Renal cortical epithelial cell (primary cell): ENCODE measurements at places on chromosomes 16 and 17.

DNA sequence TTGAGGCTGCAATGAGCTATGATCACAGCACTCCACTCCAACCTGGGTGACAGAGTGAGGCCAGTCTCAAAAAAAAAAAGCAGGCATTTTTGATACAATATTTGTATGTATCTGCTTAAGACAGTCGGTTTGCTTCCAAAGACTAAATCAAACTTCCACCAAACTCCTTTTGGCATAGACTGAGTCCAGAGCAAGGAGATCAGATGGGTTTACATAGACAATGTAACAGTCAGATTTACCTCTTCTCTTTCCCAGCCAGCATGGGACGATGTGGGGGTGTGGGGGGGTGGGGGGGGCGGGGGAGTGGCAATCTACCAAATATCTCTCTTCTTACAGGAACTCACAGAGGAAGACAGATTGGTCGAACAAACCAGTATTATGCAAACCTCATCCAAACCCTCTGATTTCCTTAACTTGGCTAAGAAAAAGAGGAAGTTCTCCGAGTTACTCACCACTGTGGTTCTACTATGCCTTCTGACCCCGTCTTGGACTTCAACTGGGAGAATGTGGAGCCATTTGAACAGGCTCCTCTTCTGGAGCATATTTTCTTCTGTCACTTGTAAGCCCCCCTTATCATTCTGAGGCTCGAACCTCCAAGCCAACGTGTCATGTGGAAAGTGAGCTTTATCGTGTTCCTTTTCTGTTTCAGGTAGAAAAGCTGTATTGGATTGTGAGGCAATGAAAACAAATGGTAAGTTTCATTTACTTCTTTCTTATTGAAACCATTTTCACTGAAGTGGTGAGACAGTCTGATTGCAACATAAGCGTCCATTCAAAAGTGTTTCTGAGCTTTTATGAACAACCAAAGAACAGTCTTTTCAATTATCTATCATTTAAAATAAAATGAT lies at the start of gene MILR1:
TSS of gene MILR1 (plus strand) at position 451 of the 848 bp plus-strand sequence. CDS start at position 505, 54 bp downstream.
- DNase-seq, result peak; percentile 83

GRCh38 chr17:4272213-4272971 lies 8.6 kb upstream of the ANKFY1 start:
- DNase-seq, result no peak

DNA sequence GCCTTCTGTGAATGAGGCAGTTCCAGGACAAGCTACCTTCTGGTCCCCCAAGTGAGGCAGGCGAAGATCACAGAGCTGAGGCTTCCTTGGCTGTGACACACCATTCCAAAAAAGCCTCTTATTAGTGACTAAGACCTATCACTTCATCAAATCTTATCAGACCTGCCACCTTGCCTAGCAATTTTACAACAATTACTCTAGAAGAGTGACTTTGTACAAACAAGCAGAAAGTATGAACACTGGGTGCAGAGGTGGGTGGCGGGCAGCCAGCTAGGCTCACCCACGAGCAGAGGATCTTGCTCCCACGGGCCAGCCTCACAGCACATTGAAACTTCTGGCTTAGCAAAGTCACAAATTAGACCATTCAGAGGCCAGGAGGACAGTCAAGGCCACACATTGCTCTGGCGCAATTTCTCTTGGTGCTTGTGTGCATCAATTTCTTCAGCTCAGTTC lies 2.2 kb upstream of the ICAM2 start:
- DNase-seq, result no peak

- no peak for DNase-seq
These were observed 16.6 kb downstream of the AP2B1 start for GRCh38 chr17:35603674-35604073.

DNA sequence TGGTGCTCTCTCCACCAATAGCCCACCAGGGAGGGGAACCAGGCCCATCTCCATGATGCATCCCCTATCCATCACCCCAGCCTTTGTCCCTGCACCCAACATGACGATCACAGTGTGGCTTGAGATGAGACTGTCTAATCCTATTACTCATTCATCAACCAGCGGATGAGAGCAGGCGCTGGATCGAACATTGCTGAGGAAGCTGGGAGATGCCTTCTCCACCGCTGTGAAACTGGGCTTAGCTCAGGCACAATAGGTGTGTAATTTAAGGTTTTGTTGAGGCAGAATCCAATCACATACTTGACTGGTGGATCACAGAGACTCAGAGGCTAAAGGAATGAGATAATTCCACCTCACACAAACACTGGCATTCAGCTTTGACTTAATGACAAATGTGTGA lies 64.6 kb upstream of the IRX3 start:
- no peak for DNase-seq

DNA sequence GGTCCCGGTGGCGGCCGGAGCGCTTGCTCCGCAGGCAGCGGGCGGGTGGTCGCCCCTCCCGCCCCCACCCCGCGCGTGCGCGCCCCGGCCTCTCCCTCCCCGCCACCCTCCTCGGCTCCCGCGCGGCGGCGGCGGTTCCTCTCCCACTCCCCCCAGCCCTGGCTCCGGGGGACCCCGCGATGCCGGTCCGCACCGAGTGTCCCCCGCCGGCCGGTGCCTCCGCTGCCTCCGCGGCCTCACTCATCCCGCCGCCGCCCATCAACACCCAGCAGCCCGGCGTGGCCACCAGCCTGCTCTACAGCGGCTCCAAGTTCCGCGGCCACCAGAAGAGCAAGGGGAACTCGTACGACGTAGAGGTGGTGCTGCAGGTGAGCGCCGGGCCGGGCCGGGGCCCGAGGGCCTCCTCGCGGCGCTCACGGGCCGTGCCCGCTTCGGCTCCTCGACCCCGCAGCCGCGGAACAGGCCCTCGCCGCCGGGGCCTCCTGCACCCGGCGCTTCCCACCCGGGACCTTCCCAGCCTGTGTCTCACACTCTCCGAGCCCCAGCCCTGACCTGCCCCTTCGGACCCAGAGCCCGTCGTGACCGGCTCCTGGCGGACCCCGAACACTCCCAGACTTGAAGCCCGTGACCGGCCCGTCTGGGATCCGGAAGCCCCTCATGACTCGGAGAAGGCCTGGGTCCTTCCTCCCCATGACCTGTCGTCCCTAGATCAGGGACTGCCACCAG lies 490 bp downstream of the GID4 start:
- no peak for DNase-seq

DNA sequence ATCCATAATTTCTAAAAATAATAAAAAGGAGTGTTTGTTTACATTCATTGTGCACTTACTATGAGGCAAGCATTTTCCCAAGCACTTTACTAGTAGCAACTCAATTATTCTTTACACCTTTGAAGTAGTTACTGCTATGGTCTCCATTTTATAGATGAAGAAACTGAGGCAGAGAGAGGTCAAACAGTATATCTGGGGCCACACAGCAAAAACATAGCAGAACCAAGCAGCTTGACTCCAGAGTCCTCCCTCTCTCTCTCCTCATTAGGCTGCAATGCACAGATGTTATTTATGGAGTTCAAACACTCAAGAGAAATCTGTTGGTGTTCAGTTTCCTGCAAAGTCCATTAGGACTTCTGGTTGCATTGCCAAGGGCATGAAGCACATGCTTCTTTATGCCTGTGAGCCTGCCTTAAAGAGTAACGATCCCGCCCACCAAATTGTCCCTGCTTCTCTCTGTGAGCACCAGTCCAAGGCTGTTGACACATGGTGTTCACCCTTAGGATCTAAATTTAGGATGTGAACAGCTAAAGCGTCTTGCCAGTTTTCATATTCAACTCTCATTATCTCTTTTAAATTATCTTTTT lies 44.0 kb downstream of the GPRC5B start:
- no peak for DNase-seq

DNA sequence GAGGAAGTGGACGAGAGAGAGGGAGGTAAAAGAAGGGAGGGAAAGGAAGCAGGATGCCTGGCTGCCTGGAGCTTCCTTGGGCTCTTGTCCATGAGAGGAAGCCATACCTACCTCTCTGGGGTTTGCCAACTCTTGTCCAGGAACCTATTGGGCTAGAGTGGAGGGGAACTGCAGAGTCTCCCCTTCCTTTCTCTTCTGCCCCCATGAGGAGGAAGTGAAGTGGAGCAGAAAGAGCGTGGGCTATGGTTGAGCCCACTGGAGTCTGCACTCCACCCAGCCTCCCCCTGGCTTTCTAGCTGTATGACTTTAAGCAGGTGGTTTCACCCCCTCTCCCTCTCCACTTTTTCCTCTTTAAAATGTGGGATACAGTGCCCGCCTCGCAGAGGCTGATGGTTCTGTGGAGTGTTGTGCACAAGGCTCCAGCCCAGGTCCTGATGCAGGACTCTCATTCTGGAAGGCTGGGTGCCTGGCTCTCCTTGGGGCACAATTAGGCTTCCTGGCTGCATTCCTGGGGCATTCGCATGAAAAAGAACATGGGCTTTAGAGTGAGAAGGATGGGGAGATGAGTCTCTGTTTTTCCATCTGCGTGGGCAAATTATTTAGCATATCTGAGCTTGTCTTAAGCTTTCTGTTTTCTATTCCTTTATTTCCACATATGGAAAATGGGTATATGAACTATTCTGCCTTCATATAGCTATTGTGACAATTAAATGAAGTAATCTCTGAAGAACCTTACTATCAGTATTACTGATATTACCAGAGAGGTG lies 40.7 kb downstream of the HLF start:
- no peak for DNase-seq

GRCh38 chr16:30748634-30749445 lies 615 bp downstream of the PHKG2 start:
- DNase-seq, result peak; percentile 8

GRCh38 chr16:72198021-72198711 lies 26.2 kb upstream of the PMFBP1 start:
- DNase-seq, result peak; percentile 5

GRCh38 chr16:48054881-48055601 lies 100.8 kb downstream of the ABCC12 start:
- DNase-seq, result peak; percentile 45

DNA sequence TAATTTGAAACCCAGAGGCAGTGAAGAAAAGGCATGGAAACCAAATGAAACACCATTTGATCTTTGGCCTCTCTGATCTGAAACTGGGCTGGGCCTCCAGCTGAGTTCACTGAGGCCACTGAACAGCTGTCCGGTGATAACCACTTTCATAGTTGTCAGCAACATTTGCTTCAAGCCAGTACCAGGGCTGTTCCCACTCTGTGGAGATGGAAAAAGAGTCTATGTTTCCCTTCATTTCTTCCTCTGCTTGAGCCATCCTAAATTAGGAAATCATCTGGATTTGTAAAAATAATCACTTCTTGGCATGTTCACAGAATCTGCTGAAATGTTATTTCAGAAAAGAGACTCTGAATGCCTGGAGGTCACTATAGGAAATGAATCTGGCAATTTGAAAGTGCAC lies 119.3 kb downstream of the STX8 start:
- no peak for DNase-seq

GRCh38 chr17:20289984-20290383 lies 177.4 kb downstream of the LGALS9B start:
- DNase-seq, result no peak

- no peak for DNase-seq
These were observed 5.2 kb downstream of the PERCC1 start for GRCh38 chr16:1435921-1436697.

- no peak for DNase-seq
These were observed 8.0 kb downstream of the TRPV2 start for GRCh38 chr17:16423226-16423872.

GRCh38 chr17:49690256-49690655 lies 12.4 kb upstream of the SPOP start:
- no peak for DNase-seq

DNA sequence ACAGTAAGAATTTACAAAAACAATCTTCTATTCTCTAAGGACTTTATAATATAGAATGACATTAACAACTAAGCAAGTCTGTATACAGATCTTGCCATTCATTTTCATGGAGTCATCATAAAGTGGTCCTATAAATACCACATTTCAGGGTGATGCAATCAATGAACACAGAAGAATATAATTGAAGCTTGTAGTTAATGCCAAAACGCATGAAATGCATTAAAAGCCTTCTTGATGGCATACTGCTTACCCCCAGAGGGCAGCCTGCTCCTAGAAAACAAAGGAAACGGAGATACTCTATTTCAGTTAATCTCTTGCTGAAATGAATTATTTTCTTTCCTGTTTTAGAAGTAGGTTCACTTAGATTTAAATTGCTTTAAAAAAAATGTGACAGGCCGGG lies 45.2 kb upstream of the STAC2 start:
- DNase-seq, result peak; percentile 30

DNA sequence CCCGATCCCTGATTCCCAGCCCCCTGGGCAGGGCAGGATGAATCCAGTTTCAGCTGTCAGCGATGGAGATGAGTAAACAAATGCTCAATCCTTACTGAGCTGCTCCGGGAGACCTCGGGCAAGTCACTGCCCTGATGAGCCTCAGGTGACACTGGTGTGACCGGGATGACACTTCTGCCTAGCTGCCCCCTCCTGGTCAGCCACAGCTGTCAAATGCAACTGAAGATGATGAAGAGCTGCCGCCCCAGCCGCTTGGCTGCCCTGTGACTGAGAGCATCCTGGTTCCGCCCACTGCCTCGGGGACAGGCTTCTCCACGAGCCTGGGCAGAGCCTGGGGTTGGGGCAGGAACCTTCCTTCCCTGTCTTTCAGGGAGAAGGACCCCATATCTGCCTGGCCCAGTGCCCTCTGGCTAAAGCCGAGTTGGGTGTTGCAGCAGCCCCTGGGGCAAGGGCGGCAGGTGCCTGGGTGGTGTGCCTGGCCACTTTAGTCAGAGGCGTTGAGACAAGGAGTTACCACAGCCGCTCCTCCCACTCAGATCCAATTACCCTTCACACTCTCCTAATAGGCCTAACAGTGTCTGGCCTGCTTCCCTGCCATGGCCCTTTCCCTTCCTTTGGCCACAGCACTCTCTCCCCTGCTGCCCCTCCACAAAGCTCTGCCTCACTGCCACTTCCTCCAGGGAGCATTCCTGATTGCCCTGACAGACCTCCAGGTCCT lies 5.5 kb downstream of the CCL17 start:
- no peak for DNase-seq

- peak; percentile 81 for DNase-seq
These were observed 18.8 kb downstream of the NCBP3 start for GRCh38 chr17:3827124-3827773.

GRCh38 chr17:76550712-76551615 lies 11.1 kb downstream of the PRCD start:
- DNase-seq, result peak; percentile 93

- DNase-seq, result no peak
These were observed 1.7 kb upstream of the CDC27 start for GRCh38 chr17:47190770-47191169.

- DNase-seq, result no peak
These were observed 43.6 kb upstream of the PEMT start for GRCh38 chr17:17635126-17635525.

GRCh38 chr16:56945847-56946527 lies 14.0 kb downstream of the HERPUD1 start:
- DNase-seq, result peak; percentile 44
